ENCODE measurements at places on chromosomes 12 and 14.

GRCh38 chr12:22122359-22122758, 76.3 kb downstream of the CMAS start:
- no peak for DNase-seq

DNA sequence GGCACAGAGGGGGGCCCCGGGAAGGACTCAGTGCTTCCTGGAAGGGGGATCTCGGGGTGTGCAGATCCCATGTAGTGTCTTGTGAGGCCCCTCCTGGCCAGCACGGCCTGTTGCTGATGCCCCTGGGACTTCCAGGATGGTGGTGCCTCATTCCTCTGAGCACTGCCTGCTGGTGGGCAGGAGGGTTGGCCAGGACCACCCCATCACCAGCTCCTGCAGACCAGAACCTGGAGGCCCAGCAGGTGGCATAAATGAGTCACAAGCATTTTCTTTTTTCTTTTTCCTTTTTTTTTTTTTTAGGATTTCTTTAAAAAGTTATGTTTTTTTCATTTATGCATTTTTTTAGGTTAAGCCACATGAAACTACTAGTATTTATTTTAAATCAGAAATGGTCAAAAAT, 8.0 kb downstream of the MMP17 start:
- no peak for DNase-seq

DNA sequence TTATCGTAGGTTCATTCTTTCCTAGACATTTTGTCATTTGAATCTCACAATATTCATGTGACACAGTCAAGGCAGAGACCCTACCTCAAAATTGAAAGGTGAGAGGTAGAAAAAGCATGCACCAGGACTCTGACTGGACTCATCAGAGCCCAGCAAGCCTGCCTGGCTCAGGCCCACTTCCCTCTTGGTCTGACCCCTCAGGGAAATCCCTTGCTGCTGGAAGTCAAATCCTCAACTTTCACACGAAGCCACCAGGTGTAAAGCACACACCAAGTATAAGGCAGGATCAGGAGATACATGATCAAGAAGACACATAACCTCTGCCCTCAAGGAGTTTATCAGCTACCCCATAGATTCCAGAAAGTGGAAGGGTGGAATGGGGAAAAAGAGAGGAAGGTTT, 18.8 kb downstream of the NIN start:
- DNase-seq, result no peak

- no peak for DNase-seq
These were observed 66.7 kb upstream of the E2F7 start for GRCh38 chr12:77131977-77132490.

- no peak for DNase-seq
These were observed 9.8 kb upstream of the UBE2N start for GRCh38 chr12:93451423-93452158.

DNA sequence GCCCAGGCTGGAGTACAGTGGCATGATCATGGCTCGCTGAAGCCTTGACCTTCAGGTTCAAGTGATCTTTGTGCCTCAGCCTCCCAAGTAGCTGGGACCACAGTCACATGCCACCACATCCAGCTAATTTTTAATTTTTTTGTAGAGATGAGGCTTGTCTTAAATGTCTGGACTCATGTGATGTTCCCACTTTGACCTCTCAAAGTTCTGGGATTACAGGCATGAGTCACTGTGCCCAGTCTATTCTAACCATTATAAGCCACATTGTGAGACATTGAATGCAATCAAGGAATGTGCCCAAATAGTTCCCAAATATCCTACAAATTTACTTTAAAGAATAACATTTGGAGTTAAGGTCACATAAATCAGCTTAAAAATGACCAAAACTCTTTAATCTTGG, 130.7 kb upstream of the ARID2 start:
- no peak for DNase-seq

DNA sequence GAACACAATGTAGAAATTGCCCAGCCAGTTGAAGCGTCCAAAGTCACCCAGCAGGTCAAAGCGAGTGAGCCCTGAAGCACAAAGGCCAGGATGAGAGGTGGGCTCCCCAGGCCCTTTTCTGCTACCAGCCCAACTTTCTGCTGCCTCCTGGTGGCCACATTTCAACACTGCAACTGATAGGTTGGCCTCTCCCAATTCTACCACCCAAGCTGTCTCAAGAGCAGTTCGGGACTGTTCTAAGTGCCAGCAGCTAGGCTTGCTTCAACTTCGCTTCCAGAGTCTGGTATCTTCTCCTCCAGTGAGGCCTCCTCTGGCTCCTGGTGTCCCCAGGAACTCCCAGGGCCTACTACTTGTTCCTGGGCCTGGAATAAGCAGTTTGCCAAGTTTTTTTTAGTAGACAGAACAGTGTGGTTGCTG, 3.4 kb upstream of the DHH start:
- peak; percentile 66 for DNase-seq

- no peak for DNase-seq
These were observed 71.4 kb downstream of the GLRX5 start for GRCh38 chr14:95606266-95606665.

DNA sequence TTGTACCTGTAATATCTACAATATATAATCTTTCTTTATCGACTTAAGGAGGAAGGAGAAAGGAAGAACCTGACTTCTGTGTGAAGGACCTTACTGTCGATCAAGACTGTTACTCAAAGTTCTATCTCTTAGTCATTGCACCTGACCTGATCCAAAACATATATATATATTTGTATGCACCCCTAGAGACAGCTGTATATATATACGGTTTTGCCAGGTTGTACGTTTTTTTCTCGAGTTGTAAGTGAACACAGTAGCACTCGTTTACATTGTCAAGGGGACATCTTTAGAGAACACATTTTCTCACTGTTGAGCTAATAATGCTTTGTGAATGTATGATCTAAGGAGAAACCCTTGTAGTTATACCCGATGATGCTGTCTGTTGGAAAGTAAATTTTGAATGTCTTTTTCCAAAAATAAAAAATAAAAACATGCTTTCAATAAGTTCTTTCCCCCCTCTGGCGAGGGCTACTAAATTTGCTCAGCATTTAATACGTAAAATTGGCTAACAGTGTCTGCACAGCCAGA, 536 bp upstream of the SLC35E3 start:
- no peak for DNase-seq

DNA sequence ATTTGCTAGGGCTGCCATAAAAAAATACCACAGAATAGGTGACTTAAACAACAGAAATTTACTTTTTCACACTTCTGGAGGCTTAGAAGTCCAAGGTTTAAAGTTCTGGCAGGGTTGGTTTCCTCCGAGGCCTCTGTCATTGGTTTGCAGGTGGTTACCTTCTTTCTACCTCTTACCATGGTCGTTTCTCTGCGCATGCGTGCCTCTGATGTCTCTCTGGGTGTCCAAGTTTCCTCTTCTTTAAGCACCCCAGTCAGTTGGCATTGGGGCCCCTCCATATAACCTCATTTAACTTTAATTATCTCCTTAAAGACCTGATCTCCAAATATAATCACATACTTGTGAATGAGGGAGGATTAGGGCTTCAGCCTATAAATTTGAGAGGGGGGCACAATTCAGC, 103.2 kb downstream of the SLC15A5 start:
- no peak for DNase-seq

- no peak for DNase-seq
These were observed 97.3 kb upstream of the BCL2L14 start for GRCh38 chr12:11973396-11973795.

GRCh38 chr12:3924761-3925160, 51.6 kb upstream of the PARP11 start:
- DNase-seq, result no peak

DNA sequence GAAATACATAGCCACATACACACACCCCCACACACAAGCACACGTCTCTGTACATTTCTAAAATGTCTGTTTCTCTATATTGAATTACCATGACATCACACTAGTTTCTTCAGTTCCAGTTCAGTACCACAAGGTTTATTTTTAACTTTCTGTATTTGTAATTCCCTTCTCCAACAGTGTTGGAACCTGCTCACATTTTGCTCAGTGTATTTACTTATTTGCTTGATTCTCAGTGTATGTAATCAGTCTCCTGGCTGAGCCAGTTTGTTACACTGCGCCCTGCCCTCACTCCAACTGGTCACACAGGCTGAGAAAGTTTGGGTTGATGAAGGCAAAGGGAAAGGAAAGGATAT, 67.1 kb downstream of the MON2 start:
- no peak for DNase-seq

DNA sequence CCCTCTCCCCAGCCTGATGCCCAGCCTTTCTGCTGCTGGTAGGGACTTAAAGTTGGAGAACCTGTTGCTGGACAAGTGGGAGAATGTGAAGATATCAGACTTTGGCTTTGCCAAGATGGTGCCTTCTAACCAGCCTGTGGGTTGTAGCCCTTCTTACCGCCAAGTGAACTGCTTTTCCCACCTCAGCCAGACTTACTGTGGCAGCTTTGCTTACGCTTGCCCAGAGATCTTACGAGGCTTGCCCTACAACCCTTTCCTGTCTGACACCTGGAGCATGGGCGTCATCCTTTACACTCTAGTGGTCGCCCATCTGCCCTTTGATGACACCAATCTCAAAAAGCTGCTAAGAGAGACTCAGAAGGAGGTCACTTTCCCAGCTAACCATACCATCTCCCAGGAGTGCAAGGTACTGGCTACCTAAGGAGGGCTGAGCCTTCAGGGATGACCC, 1.6 kb downstream of the TSSK4 start:
- DNase-seq, result no peak

GRCh38 chr12:41946106-41946505, 198.6 kb downstream of the GXYLT1 start:
- no peak for DNase-seq

- peak; percentile 87 for DNase-seq
These were observed at the start of gene KTN1 for GRCh38 chr14:55579724-55580469. Gene KTN1, plus strand, starts transcription at chr14:55580207. Its CDS starts 31,842 bp downstream, at chr14:55612049.

- DNase-seq, result no peak
These were observed 38.7 kb downstream of the PRICKLE1 start for GRCh38 chr12:42550800-42551199.

GRCh38 chr12:118299791-118300460, 72.8 kb downstream of the TAOK3 start:
- DNase-seq, result no peak

DNA sequence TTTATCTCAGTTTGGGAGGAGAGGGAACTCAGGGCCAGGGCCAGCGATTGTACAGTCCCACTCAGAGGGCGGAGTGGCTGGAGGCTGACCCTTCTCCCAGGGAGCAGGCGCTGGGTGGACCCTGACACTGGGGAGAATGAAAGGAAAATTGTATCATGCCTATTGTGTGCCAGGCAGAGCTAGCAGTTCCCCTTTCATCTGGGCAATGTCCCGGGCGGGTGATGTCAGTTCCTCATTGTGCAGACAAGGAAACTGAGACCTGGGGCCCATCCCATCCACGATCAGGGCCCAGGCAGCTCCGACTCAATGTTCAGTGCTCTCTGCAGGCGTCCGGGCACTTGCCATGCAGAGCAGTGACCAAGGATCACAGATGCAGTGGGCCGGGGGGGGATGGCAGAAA, 101.9 kb upstream of the RTL1 start:
- no peak for DNase-seq

DNA sequence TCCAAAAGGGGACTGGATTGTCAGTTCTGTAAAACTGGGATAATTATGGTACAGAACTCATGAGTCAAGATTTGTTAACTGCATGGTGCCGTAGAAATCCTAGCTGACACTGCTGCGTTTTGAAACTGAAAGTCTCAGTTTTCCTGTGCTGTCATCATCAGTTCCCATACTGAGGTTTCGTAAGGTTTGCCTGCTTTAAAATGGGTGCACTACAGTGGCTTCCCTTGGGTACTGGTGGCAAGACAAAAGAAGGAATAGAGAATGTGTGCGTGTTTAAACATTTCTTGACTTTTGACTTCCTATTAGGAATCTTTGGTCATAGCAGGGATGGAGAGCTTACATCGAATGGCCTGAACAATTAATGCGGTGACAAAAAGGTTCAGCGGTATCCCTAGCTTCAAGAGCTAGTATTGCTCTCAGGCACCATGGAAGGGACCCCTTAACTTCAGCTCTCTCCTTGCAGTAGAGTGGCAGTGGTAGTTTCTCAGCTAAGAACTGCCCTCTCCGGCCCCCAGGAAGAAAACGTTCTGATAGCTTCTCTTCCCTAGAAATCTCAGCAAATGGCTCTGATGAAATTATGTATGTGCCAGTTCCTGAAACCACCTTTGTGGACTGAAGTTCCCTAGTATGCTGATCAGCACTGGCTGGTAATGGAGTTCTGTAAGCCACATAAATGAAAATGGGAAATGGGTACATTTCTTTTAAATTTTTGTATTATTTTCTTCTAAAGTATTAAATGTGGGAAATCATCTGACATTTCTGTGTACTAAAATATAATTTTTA, 28.9 kb downstream of the ANO6 start:
- DNase-seq, result no peak

DNA sequence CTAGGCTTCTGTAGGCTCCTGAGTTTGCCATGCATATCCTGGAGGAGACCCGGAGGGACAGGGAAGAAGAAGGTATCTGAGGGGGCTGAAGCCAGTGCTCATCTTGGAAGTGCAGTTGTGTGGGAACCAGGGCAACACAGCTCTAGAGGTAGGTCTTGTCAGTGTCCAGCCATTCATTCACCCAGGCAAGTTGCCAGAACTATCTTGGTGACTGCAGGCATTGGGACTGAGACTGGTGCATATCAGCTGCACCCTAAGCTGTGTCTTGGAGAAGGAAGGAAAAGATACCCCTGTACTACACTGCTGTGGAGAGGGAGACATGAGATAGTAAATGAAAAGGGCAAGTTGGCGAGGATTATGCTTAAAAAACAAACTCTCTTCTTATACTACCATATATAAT, 4.9 kb upstream of the WIF1 start:
- DNase-seq, result no peak

- DNase-seq, result no peak
These were observed 388.1 kb upstream of the PRICKLE1 start for GRCh38 chr12:42977451-42978230.

GRCh38 chr12:27112871-27113270, 30.5 kb upstream of the C12orf71 start:
- no peak for DNase-seq

DNA sequence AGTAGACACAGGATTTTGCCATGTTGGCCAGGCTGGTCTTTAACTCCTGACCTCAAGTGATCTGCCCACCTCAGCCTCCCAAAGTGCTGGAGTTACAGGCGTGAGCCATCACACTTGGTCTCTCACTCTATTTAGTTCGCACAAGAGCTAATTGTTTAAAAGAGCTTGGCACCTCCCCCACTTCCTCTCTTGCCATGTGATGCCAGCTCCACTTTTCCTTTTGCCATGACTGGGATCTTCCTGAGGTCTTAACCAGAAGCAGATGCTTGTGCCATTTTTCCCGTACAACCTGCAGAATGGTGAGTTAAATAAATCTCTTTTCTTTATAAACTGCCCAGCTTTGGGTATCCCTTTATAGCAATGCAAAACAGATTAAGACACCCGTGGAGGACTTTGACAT, 200.1 kb upstream of the FRMD6 start:
- no peak for DNase-seq

DNA sequence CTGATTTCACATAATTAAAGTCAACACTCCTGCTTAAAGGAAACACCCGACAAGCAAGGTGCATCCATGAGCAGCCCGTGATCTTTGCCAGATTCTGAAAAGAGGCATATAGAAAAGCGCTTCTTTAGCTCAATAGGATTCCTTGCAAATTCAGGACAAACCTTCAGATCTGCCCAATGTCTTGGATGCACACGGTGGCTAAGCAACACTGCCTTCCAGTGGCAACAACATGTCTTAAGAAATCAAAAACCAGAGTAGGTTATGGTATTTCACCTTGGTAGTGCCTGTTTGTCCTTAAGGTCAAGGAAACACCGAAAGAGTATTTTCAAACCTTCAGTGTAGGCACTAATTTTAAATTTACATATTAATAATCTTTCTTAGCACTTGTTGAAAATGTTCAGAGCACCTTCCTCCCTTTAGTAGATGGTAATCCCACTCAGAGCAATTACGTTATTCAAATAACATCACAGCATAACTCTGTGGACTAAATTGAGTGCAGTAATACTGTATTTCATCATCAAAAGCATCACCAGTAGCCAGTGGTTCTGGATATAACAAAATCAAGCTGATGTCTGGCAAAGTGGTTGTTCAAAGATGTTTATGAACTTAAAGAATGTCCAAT, 58.0 kb upstream of the CDKN3 start:
- DNase-seq, result no peak

All from mucosa of descending colon (tissue), 3 donors.